CD4-positive, alpha-beta memory T cell (primary cell): ENCODE measurements at places on chromosomes 2 and 18. TPM values are rescaled to one million over a fixed set of nuclear protein-coding genes. Genes with fewer than 3 reads are reported as not detected.

GRCh38 chr18:56934906-56935305 lies 212.0 kb upstream of the BOD1L2 start:
- DNase-seq: no peak

DNA sequence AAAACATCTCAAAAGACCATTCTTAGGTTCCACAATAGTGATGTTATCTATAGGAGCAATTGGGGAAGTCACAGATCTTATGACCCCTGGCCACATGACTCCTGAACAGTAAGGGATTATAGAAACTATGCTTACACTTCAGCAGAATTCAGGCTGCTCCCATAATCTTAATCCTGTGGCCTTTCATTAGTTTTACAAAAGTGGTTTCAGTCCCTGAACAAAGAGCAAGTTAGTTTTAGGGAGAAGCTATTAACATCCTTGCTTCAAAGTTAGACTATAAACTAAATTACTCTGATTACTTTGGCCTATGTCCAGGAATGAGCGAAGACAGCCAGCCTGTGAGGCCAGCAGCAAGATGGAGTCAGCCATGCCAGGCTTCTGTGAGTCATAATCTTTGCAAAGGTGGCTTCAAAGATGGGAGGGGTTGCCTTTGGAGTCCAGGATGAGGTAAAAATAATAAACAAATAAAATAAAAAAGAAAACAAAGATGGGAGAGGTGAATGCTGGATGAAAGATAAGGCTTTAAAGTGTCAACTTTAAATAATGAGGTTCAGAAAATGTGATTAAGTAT lies 168.7 kb upstream of the NDUFV2 start:
- DNase-seq: no peak

DNA sequence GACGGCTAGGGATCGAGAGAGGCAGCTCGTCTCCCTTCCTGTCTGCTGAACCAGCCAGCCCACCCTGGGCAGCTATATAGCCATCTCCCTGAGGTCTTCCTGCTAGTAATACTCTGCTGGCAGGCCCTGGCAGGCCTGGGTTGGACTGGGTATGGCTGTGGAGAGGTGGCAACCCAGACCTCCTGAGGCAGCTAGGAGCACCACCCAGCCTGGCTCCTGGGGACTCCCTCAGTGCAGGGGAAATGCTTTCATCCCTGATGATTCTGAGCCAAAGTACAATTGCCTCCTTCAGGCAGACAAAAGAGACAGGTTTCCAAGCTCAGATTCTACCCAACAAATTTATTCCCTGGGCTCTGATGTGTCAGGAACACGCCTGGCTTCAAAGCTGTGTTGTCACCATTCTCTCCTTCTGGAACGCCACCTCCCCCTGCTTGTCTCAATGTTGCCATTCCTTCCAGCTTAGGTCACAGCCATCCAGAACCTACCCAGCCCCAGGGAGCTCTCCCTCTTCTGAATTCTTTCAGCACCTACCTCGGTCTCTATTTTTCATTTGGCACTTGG lies 4.7 kb upstream of the DNAJB2 start:
- DNase-seq: peak; percentile 15

GALR1 gene
- polyA plus RNA-seq: not detected

XDH gene
- polyA plus RNA-seq: not detected

SPP2 gene
- not detected for polyA plus RNA-seq

GRCh38 chr2:218125095-218125494 lies 733 bp upstream of the CXCR2 start:
- no peak for DNase-seq

- no peak for DNase-seq
Measured at GRCh38 chr2:214130114-214130513, 280.7 kb upstream of the VWC2L start.

GRCh38 chr2:192513575-192513974 lies 318.8 kb upstream of the TMEFF2 start:
- no peak for DNase-seq

CCL20 gene
- polyA plus RNA-seq: 1.6 TPM

- DNase-seq: no peak
Measured at GRCh38 chr2:14641116-14641515, 8.6 kb downstream of the LRATD1 start.

DNA sequence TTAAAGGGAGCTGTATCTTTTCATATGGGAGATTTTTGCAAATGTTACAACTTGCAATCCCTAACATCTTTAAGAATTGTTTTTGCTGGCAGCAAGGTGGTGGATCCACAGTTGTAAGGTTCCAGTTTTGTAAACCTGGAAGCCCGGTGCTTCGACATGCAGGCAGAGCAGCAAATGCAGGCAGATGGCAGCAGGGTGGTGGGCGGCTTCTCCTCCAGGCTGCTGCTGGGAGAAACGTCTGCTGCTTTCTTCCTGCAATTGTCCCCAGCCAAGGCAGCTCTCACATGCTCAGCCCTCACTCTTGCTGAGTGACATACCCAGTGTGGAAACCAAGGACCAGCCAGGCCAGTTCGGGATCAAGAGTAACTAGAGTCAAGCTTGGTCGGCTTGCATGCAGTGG lies 166.0 kb downstream of the SEPTIN10 start:
- no peak for DNase-seq

- DNase-seq: no peak
Measured at GRCh38 chr2:62340994-62341484, 145.1 kb downstream of the B3GNT2 start.

DNA sequence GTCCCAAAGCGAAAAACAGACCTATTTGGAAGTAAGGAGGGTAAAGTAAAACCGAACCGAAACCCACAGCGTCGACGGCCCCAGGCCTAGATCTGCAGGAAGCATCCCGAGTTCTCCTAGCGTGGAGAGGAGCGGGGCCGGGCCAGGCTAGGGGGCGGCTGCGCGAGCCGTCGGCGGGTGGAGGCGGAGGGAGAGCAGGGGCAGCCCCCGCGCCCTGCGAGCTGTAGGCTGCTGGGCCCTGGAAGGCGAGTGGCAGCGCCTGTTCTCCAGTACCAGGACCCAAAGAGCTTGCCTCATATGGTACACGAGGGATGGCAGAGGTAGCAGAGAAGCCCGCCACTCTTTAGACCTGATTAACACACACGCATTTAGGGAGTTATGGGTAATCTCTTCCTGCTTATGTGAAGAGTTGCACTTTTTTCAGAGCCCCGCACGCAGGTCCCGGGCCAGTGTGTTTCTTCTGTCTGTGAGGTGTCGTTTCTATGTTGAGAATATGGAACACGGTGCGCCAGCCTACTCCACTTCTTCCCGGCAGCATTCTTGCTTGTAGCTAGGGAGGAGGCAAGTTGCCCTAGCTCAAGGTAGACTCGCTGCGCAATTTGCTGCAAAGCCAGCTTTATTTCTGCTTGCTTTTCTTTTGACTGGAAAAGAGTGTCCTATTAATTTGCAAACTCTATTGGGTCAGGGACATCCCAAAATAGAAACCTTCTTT lies 71.1 kb downstream of the ARHGEF33 start:
- DNase-seq: no peak

TRABD2A gene
- polyA plus RNA-seq: 67.1 TPM

GRCh38 chr2:142710336-142710735 lies 167.1 kb upstream of the KYNU start:
- DNase-seq: no peak

GRCh38 chr2:165494573-165494972 lies 25.1 kb downstream of the CSRNP3 start:
- no peak for DNase-seq

BUB1 gene
- not detected for polyA plus RNA-seq

- DNase-seq: peak; percentile 51
Measured at GRCh38 chr2:102082571-102083392, 59.8 kb upstream of the IL1R1 start.

GRCh38 chr2:205792908-205793307 lies 110.6 kb downstream of the NRP2 start:
- DNase-seq: no peak

GRCh38 chr2:196925768-196926561 lies 542 bp downstream of the PGAP1 start:
- no peak for DNase-seq

GRCh38 chr18:10242936-10243680 lies 211.3 kb upstream of the APCDD1 start:
- DNase-seq: no peak

- DNase-seq: no peak
Measured at GRCh38 chr2:218028562-218029348, 26.0 kb upstream of the TNS1 start.

NEURL3 gene
- polyA plus RNA-seq: not detected

GRCh38 chr2:220078439-220078838 lies 451.0 kb downstream of the SLC4A3 start:
- no peak for DNase-seq

GRCh38 chr2:230879271-230879882 lies 14.6 kb downstream of the ITM2C start:
- no peak for DNase-seq

SCN2A gene
- not detected for polyA plus RNA-seq

- no peak for DNase-seq
Measured at GRCh38 chr2:70479816-70480215, 73.8 kb downstream of the TGFA start.

TCF23 gene
- not detected for polyA plus RNA-seq

CYP1B1 gene
- 0.04 TPM for polyA plus RNA-seq

MOCOS gene
- 0.06 TPM for polyA plus RNA-seq

GRCh38 chr2:221104361-221104811 lies 467.7 kb downstream of the EPHA4 start:
- DNase-seq: no peak

- DNase-seq: no peak
Measured at GRCh38 chr18:48754993-48755473, 195.7 kb downstream of the SMAD7 start.

GRCh38 chr2:196449083-196449482 lies 190.4 kb upstream of the CCDC150 start:
- no peak for DNase-seq

GRCh38 chr2:158781353-158781961 lies 13.7 kb upstream of the DAPL1 start:
- no peak for DNase-seq

DNA sequence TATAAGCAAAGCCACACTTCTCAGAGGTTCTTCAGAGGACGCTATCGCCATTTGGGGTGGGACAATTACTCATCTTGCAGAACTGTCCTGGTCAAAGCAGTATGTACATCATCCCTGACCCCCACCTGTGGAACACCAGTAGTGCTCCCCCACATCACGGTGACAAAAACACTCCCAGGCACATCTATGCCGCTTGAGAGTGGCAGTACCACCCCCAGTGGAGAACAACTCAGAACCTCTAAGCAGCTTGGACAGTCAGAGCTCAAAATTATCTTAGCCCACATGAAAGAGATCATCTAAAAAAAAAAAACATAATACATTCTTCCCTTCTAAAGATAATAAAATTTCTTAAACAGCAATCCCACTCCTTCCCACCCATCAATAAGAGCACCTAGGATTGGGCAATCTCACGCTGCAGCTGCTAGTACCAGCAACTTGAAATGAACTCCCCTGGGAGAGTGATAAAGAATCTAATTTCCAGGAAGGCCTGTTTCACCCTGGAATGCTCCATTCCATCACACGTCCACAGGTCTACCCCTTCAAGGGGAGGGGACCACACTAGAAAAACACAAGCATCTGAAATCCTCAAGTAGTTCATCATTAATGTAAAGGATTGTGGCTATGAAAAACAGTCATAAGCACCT lies 31.7 kb downstream of the LRP2 start:
- no peak for DNase-seq

GRCh38 chr2:198143156-198143555 lies 338.8 kb downstream of the PLCL1 start:
- DNase-seq: no peak

DCC gene
- polyA plus RNA-seq: not detected

TSPYL6 gene
- not detected for polyA plus RNA-seq

- no peak for DNase-seq
Measured at GRCh38 chr2:133843551-133843950, 275.3 kb upstream of the NCKAP5 start.

SKOR2 gene
- polyA plus RNA-seq: not detected

DNA sequence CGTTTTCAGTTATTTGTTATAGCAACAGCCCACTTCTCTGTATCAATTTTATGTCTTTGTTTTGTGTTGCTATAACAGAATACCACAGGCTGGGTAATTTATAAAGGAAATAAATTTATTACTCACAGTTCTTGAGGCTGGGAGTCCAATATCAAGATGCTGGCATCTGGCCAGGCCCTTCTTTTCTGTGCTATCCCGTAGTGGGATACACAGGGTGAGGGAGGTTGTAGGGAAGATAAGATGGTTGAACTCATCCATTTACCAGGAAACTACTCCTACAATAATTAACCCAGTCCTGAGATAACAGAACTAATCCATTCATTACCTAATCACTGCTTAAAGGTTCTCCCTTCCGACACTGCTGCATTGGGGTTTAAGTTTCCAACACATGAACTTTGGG lies 220.7 kb downstream of the TPGS2 start:
- no peak for DNase-seq

- DNase-seq: no peak
Measured at GRCh38 chr18:66708646-66709045, 104.8 kb upstream of the CDH19 start.

CPSF3 gene
- polyA plus RNA-seq: 27.8 TPM

GRCh38 chr2:158321264-158321663 lies 135.3 kb downstream of the CCDC148 start:
- no peak for DNase-seq

GRCh38 chr18:63320975-63321265 lies 1.4 kb upstream of the BCL2 start:
- no peak for DNase-seq

DNA sequence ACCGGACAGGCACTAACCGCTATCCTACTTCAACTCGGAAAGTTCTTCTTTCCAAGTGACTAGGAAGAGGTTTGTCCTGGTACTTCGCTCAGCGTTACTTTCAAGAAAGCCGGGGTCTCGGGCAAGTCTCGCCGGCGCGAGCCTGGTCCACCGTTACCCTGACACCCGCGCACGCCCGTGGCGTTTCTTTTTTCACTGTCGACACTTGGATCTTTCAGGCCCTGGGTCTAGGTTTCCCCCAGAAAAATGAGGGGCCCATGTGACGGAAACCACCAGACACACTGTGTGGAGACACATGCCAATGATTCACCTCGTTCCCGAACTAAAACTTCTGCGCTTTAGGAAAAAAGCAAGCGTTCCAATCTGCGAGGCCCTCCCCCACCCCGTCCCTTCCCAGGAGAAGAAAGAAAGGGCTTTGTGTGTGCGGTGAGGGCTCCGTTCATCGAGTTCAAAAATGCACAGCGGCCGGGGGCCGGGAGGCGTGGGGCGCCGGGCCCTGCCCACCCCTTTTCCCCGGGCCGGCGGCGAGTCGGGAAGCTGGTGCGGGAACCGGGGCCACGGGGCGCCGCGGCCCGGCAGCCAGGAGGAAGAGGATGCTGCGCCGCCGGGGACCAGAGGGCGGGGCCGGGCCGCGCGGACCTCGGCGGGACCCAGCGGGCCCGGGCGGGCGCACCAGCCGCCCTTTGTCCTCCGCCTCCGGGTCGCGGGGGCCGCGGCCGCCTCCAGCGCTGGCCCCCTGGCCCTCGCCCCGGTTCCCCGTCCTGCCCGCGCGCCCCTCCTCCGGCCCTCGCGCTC lies 2.6 kb downstream of the ZNF521 start:
- DNase-seq: no peak

KCNG2 gene
- not detected for polyA plus RNA-seq

GRCh38 chr18:11809895-11810294 lies 41.3 kb upstream of the CHMP1B start:
- DNase-seq: no peak

CCDC74A gene
- 0.54 TPM for polyA plus RNA-seq

DES gene
- not detected for polyA plus RNA-seq

CHN1 gene
- polyA plus RNA-seq: 15.3 TPM
